Activated naive CD8-positive, alpha-beta T cell treated with anti-CD3 and anti-CD28 coated beads for 36 hours (primary cell): ENCODE measurements at places on chromosomes 7 and 10. TPM values are rescaled to one million over a fixed set of nuclear protein-coding genes. Genes with fewer than 3 reads are reported as not detected.

The SPDYE6 gene
- total RNA-seq = not detected

The PFKP gene
- total RNA-seq = 242 TPM

The CLDN3 gene
- not detected for total RNA-seq

The HABP2 gene
- total RNA-seq = not detected

The PLXDC2 gene
- total RNA-seq = 0.04 TPM

The FXYD4 gene
- total RNA-seq = not detected

The PLEKHS1 gene
- total RNA-seq = not detected

The WAC gene
- 126 TPM for total RNA-seq

The ASB10 gene
- not detected for total RNA-seq

DNA sequence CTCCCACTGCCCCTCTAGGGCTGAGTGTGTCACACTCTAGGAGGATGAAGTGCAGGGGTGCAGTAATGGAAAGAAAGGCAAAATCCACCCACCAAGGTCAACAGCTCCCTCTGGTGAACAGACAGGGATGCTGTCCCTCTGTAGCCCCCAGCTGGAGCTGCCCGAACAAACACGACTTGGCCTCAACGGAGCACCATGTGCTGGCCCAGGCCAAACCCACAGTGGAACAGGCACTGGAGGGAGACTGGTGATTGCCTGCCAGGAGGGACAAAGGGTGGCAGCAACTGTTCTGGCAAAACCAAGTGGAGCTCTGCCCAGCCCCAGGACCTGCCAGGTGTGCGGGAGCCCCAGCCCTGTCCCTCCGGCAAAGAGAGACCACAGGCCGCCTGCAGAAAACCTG, 20.7 kb downstream of the PDIA4 start:
- H3K4me3 ChIP-seq = no peak overlapping the region
- no peak overlapping the region for H3K27ac ChIP-seq
- no peak for DNase-seq
- no peaks in the 10 kb centered on the region for H3K27me3 ChIP-seq

DNA sequence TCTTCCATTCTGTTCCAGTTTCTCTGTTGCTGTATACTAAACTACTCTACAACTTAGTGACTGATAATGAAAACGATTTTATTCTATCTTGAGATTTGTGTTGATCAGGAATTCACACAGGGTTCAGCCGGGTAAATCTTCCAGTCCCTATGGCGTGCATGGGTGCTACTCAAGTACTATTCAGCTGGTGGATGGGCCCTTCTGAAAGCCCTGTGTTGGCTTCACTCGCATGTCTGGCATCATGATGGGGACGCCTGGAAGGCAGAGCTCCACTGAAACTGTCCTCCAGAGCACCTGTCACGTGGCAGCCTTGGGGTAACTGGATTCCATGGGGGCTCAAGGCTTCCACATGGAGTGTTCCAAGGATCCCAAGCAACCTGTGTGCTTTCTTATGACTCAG, 86.0 kb upstream of the ZMIZ1 start:
- no peaks in the 10 kb centered on the region for H3K36me3 ChIP-seq
- no peak overlapping the region for H3K27ac ChIP-seq
- H3K27me3 ChIP-seq = no peaks in the 10 kb centered on the region
- DNase-seq = no peak
- peaks cover 13% of the 10 kb centered on the region for H3K4me1 ChIP-seq

- H3K4me3 ChIP-seq = no peak overlapping the region
- H3K27ac ChIP-seq = no peak overlapping the region
- H3K27me3 ChIP-seq = no peaks in the 10 kb centered on the region
Observed at GRCh38 chr10:62618054-62618453, 186.5 kb upstream of the ADO start.

GRCh38 chr10:61902445-61903220, 1.1 kb downstream of the ARID5B start:
- peak overlapping the region; percentile 99 for H3K27ac ChIP-seq
- H3K36me3 ChIP-seq = peaks cover 26% of the 10 kb centered on the region
- H3K27me3 ChIP-seq = no peaks in the 10 kb centered on the region
- peaks cover 36% of the 10 kb centered on the region for H3K4me1 ChIP-seq

- DNase-seq = no peak
- no peak overlapping the region for H3K27ac ChIP-seq
- no peaks in the 10 kb centered on the region for H3K36me3 ChIP-seq
- no peaks in the 10 kb centered on the region for H3K4me1 ChIP-seq
Observed at GRCh38 chr7:18644981-18645380, 149.4 kb downstream of the HDAC9 start.

DNA sequence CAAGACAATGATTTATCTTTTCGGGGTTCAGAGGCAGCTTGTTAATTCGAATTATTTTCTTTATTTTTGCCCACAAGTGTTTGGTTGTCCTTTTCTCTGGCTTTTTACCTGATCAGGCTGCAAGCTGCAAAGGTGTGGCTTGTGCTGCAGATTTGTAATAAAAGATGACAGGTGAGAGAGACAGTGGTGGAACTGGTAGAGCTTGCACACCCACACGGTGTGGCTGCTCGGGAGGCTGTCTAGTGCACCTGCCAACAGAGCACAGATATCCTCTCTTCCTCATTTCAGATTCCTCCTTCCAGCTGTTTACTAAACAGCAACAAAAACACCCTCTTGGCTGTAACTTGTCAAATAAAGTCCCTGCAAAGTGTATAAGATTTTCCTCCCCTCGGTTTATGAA, 9.2 kb downstream of the GJD4 start:
- H3K4me1 ChIP-seq = no peaks in the 10 kb centered on the region
- H3K4me3 ChIP-seq = no peak overlapping the region
- H3K36me3 ChIP-seq = no peaks in the 10 kb centered on the region
- DNase-seq = no peak
- no peak overlapping the region for H3K27ac ChIP-seq

GRCh38 chr7:72919256-72919775, 5.6 kb upstream of the POM121 start:
- no peaks in the 10 kb centered on the region for H3K27me3 ChIP-seq
- no peak overlapping the region for H3K4me3 ChIP-seq
- H3K36me3 ChIP-seq = peaks cover 15% of the 10 kb centered on the region
- DNase-seq = no peak
- H3K4me1 ChIP-seq = peaks cover 20% of the 10 kb centered on the region

DNA sequence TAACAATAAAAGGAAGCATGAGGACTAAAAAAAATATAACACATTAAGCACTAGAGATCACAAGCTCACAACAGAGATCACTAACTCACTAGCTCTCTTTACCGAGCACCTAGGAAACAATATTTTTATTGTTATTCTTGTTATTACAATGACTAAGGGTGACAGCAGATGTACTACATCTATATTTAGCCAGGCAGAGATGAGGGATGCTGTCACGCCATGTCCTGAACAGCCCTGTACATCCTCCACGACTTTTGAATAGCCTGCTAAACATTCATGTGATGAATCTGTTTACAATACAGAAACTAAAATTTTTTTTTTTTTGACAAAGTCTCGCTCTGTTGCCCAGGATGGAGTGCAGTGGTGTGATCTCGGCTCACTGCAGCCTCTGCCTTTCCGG, 22.7 kb downstream of the FAM133B start:
- H3K4me3 ChIP-seq = no peak overlapping the region
- no peak for DNase-seq
- no peaks in the 10 kb centered on the region for H3K27me3 ChIP-seq
- no peaks in the 10 kb centered on the region for H3K4me1 ChIP-seq
- H3K36me3 ChIP-seq = peaks cover 16% of the 10 kb centered on the region

- DNase-seq = peak; percentile 82
- H3K4me3 ChIP-seq = peak overlapping the region; percentile 89
- peaks cover 59% of the 10 kb centered on the region for H3K36me3 ChIP-seq
Observed at GRCh38 chr7:100221231-100221718, 1.5 kb downstream of the PVRIG start.

DNA sequence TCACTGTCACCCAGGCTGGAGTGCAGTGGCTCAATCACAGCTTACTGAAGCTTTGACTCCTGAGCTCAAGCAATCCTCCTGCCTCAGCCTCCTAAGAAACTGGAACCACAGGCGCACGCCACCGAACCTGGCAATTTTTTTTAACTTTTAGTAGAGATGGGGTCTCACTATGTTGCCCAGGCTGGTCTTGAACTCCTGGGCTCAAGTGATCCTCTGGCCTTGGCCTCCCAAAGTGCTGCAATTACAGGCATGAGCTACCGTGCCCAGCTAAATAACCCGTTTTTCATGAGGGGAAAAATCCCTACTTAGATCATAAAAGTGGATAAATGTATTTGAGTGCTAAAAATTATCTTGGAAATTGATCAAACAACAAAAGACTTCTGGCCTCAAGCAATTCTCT, 200.5 kb upstream of the IMMP2L start:
- H3K4me1 ChIP-seq = no peaks in the 10 kb centered on the region
- H3K27ac ChIP-seq = no peak overlapping the region
- H3K36me3 ChIP-seq = no peaks in the 10 kb centered on the region
- H3K27me3 ChIP-seq = no peaks in the 10 kb centered on the region

DNA sequence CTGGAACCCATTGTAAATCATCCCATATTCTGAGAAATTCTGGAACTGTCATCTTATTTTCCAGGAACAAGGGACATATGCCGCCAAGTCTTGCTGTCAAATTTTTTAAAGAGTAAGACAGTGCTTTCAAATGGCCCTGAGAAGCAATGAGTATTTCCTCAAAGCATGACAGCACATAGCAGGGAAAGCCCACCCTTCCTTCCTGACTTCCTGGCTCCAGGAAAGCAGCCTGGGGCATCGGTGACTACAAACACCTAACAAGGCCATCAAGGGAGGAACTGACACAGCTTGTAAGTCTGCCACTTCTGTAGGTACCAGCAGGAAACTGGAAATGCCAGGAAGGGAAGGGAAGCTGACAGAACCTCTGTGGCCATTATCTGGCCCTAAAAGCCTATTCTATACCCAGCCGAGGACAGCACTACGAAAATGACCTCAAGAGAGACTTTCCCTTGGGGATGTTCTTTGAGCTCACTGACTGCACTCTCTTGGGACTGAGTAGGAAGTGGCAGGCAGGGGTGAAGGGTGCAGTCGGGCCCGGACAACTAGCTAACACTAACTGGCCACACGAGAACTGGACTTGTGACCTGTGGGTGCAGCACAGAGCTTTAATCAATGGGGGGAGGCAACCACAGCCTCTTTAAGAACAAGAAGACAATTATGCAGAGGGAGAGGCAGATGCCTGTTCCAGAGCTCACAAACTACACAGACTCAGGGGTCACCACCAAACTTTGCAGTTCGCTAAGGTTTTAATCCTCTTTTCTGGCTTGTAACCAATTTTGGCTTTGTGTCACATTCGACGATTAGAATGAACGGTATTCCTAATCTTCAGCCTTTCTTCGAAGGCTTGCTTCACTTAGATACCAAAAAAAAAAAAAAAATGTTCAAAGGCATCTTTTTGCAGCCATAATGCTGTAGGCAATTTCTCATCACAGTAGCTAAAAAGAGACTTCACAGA, 52.0 kb downstream of the GRB10 start:
- peaks cover 3% of the 10 kb centered on the region for H3K4me1 ChIP-seq
- DNase-seq = no peak
- H3K4me3 ChIP-seq = no peak overlapping the region
- no peaks in the 10 kb centered on the region for H3K27me3 ChIP-seq
- no peak overlapping the region for H3K27ac ChIP-seq

DNA sequence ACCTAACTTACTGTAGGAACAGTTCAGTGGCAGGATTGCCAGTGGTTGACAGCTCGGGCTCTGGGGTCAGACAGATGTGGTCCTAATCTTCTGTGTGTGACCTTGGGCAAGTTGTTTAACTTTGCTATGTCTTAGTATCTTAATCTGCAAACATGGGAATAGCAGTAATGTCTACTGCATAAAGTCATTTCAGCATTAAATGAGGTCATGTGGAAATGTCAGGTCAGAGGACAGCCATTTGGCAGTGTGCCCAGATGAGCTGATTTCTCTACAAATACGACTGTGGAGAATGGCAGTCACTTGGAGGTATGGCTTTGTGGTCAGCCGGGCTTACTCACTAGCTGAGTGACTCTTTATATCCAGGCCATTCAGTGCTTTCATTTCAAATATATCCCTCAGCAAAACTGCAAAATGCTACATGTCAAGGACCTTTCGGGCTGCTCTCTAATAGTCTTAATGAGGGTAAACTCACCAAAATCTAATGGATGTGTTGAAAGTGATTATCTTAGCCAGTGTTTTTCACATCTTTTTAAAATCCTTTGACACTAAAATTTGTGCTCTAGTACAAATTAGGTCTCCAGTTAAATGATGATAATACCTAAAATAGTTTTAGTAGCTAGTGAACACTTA, 171.4 kb downstream of the ST7 start:
- peak; percentile 81 for DNase-seq
- H3K27me3 ChIP-seq = no peaks in the 10 kb centered on the region
- no peak overlapping the region for H3K27ac ChIP-seq
- H3K4me3 ChIP-seq = no peak overlapping the region

- H3K4me3 ChIP-seq = no peak overlapping the region
- H3K4me1 ChIP-seq = no peaks in the 10 kb centered on the region
- peaks cover 11% of the 10 kb centered on the region for H3K27me3 ChIP-seq
- no peak for DNase-seq
Observed at GRCh38 chr10:117927332-117927731, 119.4 kb downstream of the RAB11FIP2 start.

DNA sequence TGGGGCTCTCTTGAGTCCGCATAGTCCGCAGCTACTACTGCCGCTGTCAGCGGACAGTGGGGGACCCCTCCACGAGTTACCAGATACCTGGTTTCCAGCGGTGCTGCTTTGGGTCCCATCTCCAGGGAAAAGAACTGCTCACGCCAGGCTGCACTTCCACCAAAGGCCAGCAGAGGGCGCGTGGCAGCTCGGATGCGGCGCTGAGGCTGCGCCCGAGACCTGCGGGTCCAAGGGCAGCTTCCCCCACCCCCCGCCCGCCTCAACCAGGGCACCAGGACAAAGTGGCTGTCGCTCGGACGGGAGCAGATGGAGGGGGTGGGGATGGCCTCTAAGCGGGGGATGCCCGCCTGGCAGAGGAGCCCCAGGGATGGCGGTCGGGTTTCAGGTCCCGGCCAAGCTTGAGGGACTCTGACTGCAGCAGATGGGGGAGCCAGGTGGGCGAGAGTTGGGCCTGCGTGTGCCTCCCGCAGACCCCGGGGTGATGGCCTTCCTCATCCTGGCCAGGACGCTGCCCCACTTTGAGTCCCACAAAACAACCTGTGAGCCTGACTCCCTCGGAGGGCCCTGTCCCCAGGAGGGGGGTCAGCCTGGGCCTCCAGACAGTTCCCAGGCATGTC, 23.8 kb upstream of the ZNF735 start:
- no peaks in the 10 kb centered on the region for H3K4me1 ChIP-seq
- H3K27ac ChIP-seq = no peak overlapping the region
- DNase-seq = peak; percentile 45
- H3K4me3 ChIP-seq = no peak overlapping the region

DNA sequence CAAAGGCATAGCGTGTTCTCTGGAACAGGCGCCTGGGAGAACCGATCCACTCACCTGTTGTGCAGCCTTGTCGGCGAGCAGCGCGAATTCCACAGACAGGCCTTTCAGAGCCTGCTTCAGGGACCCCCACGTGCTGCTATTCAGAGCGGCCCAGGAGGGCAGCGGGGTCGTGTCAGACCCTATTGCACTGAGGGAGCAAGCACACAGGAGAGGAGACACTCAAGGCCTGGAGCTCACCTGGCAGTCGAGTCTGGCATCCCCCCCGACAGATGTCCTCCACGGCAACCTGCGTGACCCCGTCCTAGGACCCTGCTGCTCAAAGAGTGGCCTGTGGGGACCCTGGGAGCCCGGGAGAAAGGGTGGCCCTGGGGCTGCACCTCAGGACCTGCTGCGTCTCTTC, 21.1 kb downstream of the NUDT1 start:
- peaks cover 9% of the 10 kb centered on the region for H3K36me3 ChIP-seq
- no peak overlapping the region for H3K27ac ChIP-seq
- H3K27me3 ChIP-seq = no peaks in the 10 kb centered on the region
- peaks cover 14% of the 10 kb centered on the region for H3K4me1 ChIP-seq

- H3K4me3 ChIP-seq = no peak overlapping the region
- H3K4me1 ChIP-seq = peaks cover 12% of the 10 kb centered on the region
- no peak overlapping the region for H3K27ac ChIP-seq
- H3K36me3 ChIP-seq = peaks cover 5% of the 10 kb centered on the region
- no peak for DNase-seq
Observed at GRCh38 chr10:16907687-16908086, 90.5 kb upstream of the RSU1 start.
